NCI-H2029 treated with DMSO at 0.1 percent for 48 hours (cell line): ENCODE measurements at places on chromosomes 1 and 21.
A peak's percentile ranks its signal among the peaks of the same experiment; 100 is the strongest.

- no peak for DNase-seq
Measured at GRCh38 chr1:171600862-171601261, 21.2 kb upstream of the MYOCOS start.

GRCh38 chr1:84505493-84506001 lies 639 bp upstream of the SPATA1 start:
- peak; percentile 23 for DNase-seq

DNA sequence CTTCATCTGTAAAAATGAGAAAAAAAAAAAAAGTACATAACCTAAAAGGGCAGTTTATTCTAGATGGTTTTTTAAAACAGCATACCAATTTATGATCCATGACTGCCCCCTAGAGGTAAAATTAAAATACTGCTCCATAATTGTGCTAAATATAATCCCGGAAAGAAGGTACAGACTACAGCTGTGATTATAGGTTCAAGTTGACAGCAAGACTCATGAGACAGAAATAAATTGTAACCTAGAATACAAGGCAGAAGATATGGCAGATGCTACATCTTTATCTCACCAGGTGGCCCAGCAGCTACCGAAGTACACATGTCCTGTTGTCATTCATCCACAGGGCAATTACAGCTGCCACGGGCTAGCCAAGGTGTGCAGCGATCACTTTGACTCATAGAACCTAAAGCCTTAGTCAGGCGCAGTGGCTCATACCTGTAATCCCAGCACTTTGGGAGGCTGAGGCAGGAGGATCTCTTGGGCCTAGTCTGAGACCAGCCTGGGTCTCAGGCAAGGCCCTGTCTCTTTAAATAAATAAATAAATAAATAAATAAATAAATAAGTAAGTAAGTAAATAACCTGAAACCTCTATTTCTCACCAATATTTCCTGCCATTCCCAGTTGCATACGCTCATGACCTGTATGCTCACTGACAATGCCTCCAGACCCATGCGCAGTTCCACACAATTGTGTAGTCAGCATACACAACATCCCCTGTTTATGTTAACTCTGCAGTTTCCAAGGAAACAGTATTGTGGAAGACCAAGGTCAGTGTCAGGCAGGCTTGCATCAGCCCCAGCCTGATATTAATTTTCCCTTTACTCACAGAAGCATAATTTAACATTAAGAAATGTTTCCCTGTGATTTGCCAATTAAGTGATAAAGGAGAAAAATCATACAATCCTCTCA lies 18.3 kb upstream of the PPIE start:
- peak; percentile 100 for DNase-seq

GRCh38 chr1:241423541-241424479 lies 66.8 kb upstream of the RGS7 start:
- DNase-seq: no peak

GRCh38 chr1:14625572-14625971 lies 27.1 kb downstream of the KAZN start:
- no peak for DNase-seq

DNA sequence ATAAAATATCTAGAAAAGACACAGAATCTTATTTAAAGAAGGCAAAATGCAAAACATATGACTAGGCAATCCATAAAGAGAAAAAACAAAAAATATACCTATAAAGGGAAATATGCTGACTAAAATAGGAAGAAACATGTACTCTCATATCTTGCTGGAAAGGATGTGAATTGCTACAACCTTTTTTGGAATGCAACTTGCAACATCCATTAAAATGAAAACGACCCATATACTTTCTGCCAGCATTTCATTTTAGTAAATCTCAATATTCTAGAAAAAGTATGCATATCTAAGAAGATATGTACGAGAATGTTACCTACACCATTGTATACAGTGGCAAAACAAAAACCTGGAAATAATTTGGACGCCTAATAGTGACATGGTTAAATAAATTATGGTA lies 56.6 kb downstream of the EDEM3 start:
- DNase-seq: no peak

DNA sequence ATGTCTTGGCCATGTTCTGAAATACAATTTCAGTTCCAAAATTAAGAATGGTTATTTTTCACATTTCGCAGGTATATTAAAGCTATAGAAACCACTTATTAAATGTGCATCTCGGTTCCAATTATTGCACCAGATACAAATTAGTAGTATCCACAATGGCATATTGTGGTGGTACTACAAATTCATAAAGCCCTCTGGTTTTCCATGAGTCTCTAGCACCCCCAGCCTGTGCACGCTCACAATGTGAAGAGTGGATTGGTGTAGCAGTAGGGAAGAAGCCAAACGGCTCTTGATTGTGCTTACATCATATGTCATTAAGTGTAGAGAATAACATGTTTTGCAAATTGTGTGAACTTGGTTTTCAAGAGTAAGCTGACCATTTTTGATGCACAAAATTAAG lies 1.9 kb upstream of the BRINP3 start:
- no peak for DNase-seq

- no peak for DNase-seq
Measured at GRCh38 chr1:16075337-16076030, 2.0 kb upstream of the FAM131C start.

GRCh38 chr1:232587141-232588008 lies 42.6 kb downstream of the SIPA1L2 start:
- DNase-seq: no peak

- no peak for DNase-seq
Measured at GRCh38 chr21:42172596-42173483, 46.1 kb upstream of the ABCG1 start.

GRCh38 chr1:17229379-17229778 lies 19.5 kb upstream of the PADI3 start:
- DNase-seq: no peak

DNA sequence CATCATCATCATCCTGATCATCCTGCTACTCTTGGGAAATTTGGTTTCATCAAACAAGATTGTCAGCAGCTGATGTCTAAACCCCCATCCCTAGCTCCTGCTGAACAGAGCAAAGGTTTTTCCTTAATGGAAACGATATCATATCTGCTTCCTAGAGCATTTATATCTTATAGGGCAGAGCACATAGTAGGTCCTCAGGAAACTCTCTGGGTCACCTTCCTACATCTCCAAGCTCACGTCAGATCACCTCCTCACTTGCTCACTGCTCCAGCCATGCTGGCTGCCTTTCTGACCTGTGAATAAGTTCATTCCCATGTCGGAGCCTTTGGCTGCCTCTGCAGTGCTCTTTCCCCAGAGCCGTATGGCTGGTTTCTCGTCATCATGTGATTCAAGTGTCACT lies 10.4 kb downstream of the FBXO2 start:
- DNase-seq: no peak

- no peak for DNase-seq
Measured at GRCh38 chr1:246004301-246004700, 502.8 kb downstream of the SMYD3 start.

DNA sequence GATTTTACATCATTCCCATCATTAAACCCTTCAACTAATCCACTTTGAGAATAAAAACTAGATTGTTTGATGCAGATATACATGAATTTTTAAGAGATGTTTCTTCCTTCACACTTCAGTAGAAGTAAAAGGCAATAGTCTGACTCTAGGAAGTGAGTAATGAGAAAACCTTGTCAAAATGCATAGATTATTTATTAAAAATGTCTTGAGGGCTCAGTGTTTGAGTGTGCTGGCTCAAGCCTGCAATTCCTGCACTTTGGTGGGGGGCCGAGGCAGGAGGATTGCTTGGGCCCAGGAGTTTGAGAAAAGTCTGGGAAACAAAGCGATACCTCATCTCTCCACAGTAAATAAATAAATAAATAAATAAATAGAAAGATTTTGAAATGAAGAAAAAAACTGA lies 177.1 kb downstream of the NEGR1 start:
- no peak for DNase-seq

GRCh38 chr1:84825161-84825560 lies 67.8 kb downstream of the LPAR3 start:
- no peak for DNase-seq

- DNase-seq: no peak
Measured at GRCh38 chr1:176567190-176567794, 104.3 kb downstream of the PAPPA2 start.

- DNase-seq: no peak
Measured at GRCh38 chr21:14870853-14871149, 194.0 kb downstream of the NRIP1 start.

- DNase-seq: no peak
Measured at GRCh38 chr1:116993286-116993685, 8.3 kb upstream of the CD101 start.
